ENCODE measurements at places on chromosomes 7 and 10.

GRCh38 chr10:43054593-43054992 is 22.3 kb upstream of the RET start:
- no peak for DNase-seq

DNA sequence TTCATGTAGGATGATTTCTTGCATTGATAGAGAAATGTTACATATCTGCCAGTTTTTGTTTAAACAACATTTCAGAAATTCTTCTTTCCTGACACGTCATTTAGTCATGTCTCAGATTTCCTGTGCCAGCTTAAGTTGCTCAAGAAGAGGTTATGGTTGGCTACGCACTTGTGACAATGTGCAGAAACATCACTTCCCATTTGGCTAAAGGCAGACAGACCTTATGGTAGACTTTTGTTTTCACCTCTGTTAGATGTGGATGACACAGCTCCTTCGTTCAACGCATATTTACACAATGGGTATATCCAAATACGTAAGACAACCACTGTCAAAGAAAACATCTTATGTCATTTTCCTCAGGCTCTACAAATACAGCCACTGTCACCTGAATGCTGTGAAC is 125.8 kb downstream of the DOCK4 start:
- DNase-seq, result peak; percentile 1

GRCh38 chr10:86310702-86311101 is 55.9 kb downstream of the GRID1 start:
- DNase-seq, result no peak

- DNase-seq, result no peak
Measured at GRCh38 chr7:86918245-86918644, 141.2 kb downstream of the ELAPOR2 start.

DNA sequence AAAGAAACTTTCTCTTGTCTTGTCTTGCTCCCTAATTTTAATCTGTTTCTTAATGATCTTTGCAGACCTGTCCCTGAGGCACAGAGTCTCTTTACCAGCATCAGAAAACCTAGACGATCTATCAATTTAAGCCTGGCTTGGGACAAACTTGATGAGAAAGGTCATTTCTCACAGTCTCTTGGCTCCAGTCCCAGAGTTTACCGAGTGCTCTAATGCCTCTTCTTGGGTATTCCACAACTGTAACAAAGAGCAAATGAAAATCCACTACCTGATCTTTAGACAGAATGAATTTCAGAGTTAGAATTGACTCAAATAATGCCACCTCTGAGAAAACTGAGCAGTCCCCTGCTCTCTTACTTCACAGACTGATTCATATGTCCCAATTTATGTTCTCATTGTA is 106.4 kb upstream of the DNAJB12 start:
- DNase-seq, result no peak

DNA sequence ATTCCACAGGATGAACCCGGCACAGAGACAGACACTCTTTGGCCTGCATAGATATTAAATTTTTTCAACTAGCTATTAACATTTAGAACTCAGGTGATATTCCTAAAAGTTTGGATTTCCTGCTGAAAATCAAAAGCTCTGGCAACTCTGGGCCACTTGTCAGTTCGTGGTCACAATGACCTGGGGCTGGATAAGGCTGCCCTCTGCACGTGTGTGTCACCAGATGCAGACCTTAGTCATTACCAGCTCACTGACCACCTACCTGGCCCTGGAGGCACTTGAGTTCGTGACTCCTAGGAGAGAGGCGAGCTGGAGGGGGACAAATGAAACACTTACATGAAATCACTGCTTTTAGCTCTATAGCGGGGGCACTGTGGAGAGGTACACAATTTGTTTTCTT is 126.5 kb downstream of the HIPK2 start:
- DNase-seq, result no peak

DNA sequence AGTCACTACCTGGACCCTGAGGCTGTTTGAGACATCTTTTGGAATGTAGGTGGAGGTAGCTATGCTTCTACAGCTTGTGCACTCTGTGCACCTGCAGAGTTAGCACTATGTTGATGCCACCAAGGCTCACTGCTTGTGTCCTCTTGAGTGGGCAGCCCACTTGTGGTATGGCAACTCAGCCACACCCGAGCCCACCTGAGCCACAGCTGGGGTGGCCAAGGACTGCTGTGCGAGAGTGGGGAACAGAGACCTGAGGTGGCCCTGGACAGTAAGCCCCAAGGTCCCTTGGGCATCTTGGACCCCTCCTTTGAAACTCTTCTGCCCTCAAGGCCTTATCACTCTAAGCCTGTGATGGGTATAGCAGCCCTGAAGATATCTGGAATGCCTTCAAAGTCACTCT is 25.7 kb downstream of the MYO1G start:
- no peak for DNase-seq

- DNase-seq, result no peak
Measured at GRCh38 chr7:40676221-40676620, 541.4 kb downstream of the SUGCT start.

DNA sequence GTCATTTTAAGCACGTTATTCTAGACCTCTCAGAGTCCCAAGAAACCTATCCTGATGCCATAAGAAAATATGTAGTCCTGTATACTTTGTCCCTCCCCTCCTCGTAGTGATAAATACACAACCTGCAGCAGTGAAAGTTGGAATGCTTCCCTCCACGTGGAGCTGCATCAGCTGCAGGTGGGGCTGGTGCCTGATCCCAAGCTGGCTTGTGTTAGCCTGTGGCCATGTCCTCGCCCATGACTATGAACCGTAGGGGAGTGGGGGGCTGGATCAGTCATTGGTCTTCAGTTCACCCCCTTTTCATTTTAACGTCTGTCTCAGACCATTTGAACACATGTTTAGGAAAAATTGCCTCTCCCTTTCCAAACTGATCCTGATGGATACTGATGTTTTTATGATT is 171.4 kb upstream of the HABP2 start:
- DNase-seq, result no peak

DNA sequence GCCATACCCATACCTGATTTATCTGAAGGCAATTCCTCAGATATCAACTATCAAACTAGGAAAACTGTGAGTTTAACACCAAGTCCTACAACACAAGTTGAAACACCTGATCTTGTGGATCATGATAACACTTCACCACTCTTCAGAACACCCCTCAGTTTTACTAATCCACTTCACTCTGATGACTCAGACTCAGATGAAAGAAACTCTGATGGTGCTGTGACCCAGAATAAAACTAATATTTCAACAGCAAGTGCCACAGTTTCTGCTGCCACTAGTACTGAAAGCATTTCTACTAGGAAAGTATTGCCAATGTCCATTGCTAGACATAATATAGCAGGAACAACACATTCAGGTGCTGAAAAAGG is 69.0 kb upstream of the RSBN1L start:
- DNase-seq, result no peak

GRCh38 chr7:150325110-150325611 is 1.8 kb upstream of the ACTR3C start:
- DNase-seq, result no peak

- no peak for DNase-seq
Measured at GRCh38 chr7:92872701-92873100, 36.3 kb upstream of the CDK6 start.

DNA sequence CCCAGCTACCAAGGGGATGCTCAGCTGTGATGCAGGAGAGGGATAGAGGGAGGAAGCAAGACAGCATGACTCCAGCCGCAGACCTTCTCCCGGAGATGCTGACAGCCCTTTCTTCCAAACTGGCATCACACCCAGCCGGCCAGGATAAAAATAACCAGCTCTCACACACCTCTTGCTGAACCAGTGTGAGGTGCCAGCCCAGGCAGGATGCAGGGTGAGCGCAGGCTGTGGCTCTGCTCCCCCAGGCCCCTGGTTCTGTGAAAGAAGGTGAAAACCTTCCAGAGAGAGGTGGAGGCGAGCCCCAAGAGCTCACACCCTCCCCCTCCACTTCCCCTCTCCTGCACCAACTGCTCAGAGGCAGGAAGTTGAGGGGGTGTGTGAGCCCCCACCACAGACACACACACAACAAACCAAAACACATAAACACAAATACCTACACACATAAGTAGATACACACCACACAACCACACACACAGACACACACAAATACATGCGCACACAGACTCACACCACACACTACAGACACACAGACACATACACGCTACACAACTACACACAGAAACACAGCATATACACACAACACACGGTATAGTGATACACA is 4.0 kb downstream of the GPR15LG start:
- no peak for DNase-seq

GRCh38 chr10:125025341-125025740 is 83.4 kb downstream of the ZRANB1 start:
- no peak for DNase-seq

DNA sequence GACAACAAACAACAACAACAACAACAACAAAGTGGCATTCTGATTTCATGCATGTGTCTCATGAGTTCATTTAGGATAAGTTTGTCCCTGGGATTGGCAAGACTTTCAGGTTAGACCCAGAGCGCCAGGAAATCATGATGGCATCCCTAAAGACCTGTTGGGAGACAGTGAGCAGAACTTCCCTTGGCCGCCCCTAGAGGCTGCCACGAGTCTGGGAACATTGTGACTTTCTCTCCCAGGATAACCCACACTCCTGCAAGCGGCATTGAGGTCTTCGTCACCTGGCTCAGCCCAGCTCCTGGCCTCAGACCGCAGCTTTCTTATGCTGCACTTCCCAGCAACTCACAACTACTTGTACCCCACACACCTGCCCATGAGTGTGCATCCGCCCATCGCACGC is 80.5 kb upstream of the RNF32 start:
- no peak for DNase-seq

Measured in T1000 (cell line).